ENCODE measurements at places on chromosomes 1 and 21.

DNA sequence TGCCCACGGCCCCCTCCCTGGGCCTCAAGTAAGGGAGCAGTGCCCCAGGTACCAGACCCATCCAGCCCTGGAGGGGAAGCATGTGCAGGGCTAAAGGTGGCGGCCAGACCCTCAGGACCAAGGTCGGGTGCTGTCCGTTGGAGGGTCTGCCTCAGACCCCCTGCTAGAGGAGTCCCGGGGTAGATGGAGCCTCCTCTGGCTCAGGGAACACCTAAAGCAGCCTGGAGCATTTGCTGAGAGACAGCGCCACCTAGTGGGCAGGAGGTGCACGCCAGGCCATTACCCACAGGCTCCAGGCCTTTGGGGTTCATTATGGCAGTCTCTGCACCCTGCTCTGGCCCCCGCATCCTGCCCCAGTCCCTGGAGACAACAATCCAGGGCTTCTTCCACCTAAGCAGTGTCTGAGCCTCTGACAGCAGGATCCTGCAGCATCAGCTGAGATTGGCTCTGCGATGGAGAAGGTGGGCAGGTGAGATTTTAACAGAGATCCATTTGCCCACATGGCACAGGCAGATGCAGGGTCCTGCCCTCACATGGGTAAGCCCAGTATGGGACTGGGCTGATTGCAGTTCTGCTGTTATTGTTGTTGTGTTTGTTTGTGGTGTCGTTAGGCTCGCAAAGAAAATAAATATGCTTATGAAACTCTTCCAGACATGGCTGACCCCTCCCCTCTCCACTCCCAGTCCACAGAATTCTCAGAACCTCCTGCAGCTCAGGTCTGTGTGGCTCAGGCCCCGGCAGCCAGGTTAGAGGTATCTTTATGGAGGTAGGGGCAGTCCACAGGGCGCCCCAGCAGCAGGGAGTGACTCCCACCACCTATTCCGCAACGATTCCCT, 42.4 kb downstream of the CTNNBIP1 start:
- DNase-seq = peak; percentile 90

DNA sequence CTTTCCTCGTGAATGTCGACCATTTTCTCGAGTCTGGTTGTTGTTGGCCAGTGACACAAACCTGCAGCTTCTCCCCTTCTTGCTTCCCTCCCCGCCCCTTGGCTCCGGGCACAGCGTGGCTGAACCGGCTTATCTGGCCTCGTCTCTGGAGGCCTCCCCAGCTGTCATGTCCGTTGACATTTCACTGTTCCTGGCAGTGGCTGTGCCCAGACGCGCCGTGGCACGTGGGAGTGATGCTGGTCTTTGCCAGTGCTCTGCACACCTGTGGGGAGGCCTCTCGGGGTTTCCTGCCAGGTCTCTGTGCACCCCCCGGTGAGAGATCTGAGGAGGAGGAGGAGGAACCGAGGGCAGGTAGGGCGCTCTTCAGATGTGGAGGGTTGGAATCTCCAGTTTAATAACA, 23.7 kb downstream of the SKI start:
- no peak for DNase-seq

DNA sequence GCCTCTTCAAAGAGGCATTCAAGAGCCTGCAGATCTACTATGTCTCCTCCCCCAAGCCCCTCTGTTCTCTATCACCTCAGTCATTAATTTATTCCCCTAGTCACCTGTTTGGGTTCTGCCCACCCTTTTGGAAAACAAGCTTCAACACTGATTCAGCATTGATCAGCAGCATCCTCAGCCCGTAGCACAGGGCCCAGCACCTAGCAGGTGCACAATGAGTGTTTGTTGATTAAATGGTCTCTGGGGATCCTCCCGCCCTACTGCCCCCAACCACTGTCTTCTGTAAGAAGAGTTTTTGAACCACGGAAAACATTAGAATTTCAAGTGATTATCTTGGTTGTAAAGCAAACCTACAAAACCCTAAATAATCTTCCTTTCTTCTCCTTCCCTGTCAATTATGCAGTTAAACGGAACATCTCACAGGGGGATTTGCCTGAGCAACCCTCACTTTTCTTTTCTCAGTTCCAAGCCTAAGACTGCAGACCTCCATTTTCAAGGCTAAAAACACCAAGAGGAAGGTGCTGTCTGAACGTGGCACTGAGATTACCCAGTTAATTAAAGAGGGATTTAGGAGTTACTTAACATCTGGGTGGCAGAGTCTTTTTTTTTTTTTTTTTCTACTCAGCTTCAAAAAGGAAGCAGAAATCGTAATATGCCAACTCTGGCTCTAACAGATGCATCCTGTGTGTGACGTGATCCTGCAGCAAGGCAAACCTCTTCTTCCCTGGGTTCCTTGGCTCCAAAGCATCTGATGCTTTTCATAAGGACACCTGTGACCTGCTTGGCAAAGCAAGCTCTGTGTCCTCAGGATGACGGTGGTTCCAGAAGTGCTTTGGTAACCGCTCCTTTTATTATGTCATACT, 163.0 kb downstream of the KAZN start:
- DNase-seq = no peak

- DNase-seq = no peak
Observed at GRCh38 chr1:10773851-10774614, 22.4 kb downstream of the CASZ1 start.

DNA sequence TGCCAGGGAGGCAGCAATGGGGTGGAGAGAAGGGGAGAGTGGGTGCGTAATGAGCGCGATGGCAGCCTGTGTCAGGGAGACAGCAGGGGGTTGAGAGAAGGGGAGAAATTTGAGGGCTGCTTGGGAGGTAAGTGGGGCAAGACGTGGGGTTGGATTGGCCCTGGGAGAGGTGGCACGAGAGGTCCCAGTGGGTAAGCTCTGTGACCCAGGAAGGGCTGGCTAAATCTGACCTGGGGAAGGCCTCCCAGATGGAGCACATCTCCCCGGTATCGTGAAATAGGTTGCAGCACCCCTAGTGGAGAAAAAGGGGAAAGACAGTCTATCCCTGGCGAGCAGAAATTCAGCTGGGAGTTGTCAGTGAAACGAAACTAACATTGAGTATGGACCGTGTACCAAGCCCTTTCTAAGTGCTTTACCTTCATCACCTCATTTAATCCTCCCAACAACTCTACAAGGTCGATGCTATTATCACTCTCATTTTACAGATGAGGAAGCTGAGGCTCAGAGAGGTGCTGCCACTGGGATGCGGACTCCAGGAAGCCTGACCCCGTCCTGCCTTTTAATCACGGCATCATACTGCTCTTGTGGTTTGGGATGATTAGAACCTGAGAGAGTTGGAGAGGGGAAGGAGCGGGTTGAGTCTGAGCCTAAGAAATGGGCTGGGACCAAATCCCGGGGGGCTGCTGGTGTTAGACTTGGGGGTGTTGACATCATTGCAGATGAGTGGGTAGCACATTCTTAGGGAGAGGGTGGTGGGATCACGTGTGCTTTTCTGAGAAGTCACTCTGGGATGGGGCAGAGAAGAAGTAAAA, 56.6 kb upstream of the RPL11 start:
- DNase-seq = peak; percentile 54

GRCh38 chr1:156143765-156144489, 9.5 kb upstream of the SEMA4A start:
- no peak for DNase-seq

- no peak for DNase-seq
Observed at GRCh38 chr1:200275415-200275814, 134.4 kb downstream of the ZNF281 start.

GRCh38 chr1:61457526-61458040, 267.4 kb downstream of the TM2D1 start:
- no peak for DNase-seq

DNA sequence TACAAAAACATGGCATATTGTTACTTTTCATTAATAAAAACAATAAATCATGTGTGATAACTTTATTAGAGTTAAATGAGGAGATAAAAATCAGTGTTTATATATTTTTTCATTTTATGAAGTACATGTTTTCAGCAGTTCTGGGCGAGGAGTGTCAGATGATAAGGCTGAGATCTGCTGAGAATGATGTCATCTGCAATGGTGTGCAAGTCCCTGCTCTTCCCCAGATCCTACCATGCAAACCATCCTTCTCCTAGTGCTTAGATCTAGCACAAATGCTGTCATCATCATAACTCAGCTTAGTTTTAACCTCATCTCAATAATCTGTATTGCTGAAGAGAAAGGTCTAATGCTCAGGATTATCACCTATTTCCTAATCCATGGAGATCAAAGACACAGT, 214.4 kb upstream of the DAB1 start:
- no peak for DNase-seq

DNA sequence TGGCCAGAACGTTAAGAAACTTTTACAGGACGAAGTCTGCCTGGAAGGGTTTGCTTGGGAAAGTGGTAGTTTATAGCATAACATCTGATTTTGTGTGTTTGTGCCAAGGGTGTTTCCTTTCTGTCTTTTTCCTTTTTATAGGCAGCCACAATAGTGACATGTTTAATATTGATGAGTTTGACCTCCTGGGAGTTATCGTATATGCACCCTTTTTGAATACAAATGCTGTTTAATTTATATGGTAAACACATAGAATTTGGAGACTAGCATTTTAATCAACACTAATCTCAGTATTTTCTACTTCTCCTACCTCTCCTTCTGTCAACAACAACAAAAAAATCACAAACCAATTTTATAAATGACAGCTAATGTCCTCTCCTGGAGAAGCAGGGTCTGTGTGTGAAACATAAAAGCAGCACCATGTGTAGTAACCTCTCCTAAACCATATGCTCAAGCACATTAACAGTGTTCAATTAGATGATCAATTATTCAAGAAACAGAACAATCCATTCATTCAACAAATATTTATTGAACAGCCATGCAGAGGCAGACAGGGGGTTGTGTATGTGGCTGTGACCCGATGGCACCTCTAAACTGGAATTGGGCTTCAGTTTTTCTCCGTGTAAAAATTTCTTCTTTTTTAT, 604 bp upstream of the FMN2 start:
- no peak for DNase-seq

- DNase-seq = no peak
Observed at GRCh38 chr1:20134995-20135394, 4.1 kb upstream of the PLA2G2F start.

- peak; percentile 17 for DNase-seq
Observed at GRCh38 chr1:179820226-179820970, 57.2 kb downstream of the TOR1AIP2 start.

DNA sequence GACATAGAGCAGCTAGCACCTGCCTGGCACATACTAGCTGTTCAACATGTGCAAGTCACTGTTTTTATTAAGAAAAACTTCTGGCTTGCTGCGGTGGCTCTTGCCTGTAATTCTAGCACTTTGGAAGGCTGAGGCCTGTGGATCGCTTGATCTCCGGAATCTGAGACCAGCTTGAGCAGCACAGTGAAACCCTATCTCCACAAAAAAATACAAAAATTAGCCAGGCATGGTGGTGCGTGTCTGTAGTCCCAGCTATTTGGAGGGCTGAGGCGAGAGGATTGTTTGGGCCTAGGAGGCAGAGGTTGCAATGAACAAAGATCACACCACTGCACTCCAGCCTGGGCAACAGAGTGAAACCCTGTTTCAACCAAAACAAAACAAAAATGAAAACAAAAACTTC, 27.7 kb upstream of the C8B start:
- no peak for DNase-seq

- no peak for DNase-seq
Observed at GRCh38 chr21:17050156-17050555, 462.7 kb upstream of the CXADR start.

DNA sequence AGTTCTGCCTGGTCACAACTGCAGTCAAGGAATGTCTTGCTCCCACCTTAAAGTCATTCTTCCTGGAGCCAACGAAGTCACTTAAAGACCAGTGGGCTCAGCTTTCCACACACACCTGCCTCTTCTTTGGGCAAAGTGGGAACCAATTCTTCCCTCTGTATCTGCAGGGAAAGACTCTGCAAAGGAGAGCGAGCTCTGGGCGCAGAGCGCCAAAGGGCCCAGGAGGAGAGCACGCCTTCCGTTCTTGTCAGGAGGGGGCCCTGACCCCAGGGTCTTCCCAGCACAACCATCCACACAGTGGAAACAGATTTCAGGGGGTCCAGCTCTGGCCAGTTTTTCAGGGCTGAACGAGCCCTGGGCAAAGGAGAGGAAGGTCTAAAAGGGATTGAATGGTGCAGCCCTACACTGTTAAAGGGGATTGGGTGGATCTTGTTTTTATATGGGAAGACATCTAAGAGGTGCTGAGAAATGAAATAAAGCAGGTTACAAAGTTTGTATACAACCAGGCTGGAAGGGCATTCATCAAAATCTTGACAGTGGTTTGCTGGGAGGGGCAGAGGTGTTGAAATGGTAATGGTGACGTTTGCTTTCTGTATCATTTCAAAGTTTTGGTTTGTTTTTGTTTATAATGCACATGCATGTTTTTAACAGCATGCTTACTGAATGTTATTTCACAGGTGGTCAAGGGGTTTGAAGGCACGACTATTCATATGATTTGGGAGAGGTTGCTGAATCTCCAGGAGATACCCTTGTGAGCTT, 6.8 kb upstream of the OLIG2 start:
- DNase-seq = no peak

DNA sequence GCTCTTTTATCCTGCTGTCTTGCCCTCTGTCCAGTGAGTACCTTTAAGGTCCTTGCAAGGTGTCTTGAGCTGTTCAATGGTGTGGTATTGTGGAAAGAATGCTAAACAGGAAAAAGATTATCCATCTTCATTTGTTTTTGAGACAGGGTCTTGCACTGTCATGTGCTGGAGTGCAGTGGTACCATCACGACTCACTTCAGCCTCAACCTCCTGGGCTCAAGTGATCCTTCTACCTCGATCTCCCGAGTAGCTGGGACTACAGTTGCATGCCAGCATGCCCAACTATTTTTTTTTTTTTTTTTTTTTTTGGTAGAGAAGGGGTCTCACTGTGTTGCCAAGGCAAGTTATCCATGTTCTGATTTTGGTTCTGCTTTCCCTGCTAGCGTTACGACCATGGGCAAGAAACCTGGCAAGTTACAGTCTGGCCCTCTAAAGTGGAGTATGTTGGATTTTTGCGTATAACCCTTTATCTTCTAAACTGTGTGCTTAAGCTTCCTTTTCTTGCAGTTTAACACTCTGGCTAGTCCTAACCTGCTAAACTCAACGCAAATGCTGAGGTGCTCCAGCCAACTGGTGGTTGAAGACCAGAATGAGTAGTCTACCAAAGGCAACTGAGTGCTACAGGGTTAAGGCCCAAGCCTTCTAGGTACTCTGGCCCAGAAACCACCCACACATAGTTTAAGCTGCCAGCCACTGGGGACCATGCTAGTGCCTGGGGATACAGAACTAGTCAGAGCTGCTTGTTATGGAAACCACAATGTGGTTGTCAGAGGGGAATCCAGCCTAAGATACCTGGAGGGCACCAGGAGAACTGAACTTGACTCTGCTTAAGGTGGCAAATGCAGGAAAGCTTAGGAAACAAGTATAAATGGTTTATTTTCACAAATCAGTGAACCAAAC, 7.9 kb downstream of the RPL11 start:
- DNase-seq = no peak

Data from activated CD4-positive, CD25-positive, alpha-beta regulatory T cell treated with anti-CD3 and anti-CD28 coated beads, Interleukin-2, amount 50 U/mL, for 72 hours (primary cell).